ENCODE measurements at places on chromosomes 12 and 14. TPM values are rescaled to one million over a fixed set of nuclear protein-coding genes. Genes with fewer than 3 reads are reported as not detected.

SPIC gene
- total RNA-seq, result not detected

- no peak overlapping the region for H3K27ac ChIP-seq
- DNase-seq, result no peak
- no peaks in the 10 kb centered on the region for H3K36me3 ChIP-seq
- H3K4me3 ChIP-seq, result no peak overlapping the region
- peaks cover 3% of the 10 kb centered on the region for H3K4me1 ChIP-seq
Measured at GRCh38 chr12:71945121-71945520, 6.5 kb downstream of the TPH2 start.

DNA sequence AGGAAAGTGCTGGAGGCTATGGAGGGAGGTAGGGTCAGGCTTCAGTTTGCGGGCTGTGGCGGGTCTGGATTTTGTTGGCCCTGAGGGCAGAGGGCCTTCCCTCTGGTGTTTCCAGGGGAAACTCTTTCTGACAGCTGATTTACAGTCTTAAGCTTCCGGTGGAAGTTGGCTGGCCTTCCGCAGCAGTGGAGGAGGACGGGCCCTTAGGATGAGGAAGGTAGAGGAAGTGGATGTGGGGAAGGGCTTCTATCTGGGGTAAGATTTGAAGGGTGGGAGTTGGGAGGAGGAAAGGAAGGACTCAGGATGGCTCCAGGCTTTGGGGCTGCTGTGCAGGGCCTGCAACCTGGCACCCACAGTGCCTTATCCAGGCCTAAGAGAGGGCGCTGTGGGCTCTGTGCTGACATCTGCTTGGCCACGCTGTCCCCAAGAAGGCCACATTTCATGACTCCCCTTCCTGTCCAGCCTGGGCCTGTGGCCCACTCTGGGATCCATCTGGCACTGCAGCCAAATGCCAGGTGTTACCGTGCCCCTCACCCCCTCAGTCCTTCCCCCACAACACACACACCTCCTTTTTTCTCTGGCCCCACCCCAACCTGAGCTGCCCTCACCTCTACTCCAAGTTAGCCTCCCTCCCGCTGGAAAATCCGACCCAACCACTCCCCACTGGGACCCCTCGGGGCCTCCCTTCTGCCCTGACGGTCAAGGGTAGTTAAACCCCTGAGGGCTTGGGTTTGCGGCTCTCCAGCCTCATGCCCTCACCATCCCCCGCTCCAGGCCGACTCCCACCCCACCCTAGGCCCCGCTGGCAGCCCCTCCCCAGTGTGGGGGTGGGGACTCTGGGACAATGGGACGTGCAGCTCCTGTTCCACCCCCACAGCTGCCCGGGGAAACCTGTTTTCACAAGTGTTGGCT is 7.7 kb upstream of the PPP1R13B start:
- peaks cover 27% of the 10 kb centered on the region for H3K4me1 ChIP-seq
- H3K36me3 ChIP-seq, result no peaks in the 10 kb centered on the region
- H3K4me3 ChIP-seq, result no peak overlapping the region

DNA sequence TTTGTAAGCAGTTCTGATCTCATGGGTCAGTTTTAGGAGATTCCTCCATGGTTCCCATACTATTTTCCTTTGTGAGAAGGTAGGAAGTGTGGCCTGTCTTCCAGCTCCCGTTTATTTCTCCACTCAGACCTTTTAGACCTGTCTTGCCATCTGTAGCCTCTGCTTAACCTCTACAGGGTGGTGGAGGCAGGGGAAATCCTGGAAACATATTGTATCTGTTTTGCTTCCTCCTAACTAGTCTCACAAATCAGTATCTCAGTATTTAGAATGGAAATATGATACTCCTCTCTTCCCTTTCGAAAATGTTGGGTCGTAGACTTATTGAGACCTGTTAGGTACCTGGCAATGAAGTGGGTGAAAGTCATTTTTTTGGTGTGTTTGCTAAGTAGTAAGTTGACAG is 399.4 kb upstream of the RGS6 start:
- no peaks in the 10 kb centered on the region for H3K27me3 ChIP-seq
- H3K27ac ChIP-seq, result no peak overlapping the region
- H3K4me3 ChIP-seq, result no peak overlapping the region
- no peaks in the 10 kb centered on the region for H3K36me3 ChIP-seq

DNA sequence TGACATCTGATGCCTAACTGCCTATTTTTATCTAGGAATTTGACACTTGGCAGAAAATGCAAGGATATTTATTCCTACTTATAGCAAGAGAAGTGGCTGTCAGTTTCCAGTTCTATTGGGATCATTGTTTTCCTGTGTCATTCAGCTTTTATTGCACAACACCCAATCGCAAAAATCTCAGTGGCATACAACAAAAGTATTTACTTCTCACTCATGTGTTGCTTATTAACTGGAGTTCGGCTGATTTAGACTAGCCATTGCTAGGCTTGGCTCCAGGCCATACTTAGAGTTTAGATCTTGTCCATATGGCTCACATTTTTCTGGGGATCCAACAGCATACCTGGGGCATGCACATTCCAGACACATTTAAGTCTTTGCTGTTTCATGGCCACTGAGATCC is 218.6 kb upstream of the SYT1 start:
- no peaks in the 10 kb centered on the region for H3K4me1 ChIP-seq
- no peak overlapping the region for H3K4me3 ChIP-seq
- no peaks in the 10 kb centered on the region for H3K27me3 ChIP-seq
- no peaks in the 10 kb centered on the region for H3K36me3 ChIP-seq

DNA sequence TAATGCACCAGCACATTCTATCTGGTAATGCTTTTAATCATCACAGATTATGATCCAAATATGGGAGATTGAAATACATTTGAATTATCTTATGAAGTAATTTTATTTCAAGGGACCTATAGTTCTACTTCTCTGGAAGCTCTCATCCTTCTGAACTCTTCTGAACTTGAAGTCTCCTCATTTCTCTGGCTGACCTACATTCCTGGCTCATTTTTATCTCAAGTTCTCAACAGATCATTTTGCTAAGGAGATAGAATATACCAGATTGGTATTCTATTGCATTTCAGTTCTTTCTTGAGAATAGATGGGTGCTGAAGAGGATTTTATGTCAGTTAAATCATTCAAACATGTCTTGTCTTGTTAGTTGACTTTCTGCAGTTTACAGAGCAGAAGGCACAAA is 7.9 kb downstream of the HMGA2 start:
- no peaks in the 10 kb centered on the region for H3K27me3 ChIP-seq
- H3K36me3 ChIP-seq, result no peaks in the 10 kb centered on the region
- H3K4me3 ChIP-seq, result no peak overlapping the region
- H3K4me1 ChIP-seq, result no peaks in the 10 kb centered on the region
- no peak overlapping the region for H3K27ac ChIP-seq

- no peak overlapping the region for H3K4me3 ChIP-seq
- no peak overlapping the region for H3K27ac ChIP-seq
- H3K4me1 ChIP-seq, result no peaks in the 10 kb centered on the region
- no peak for DNase-seq
- no peaks in the 10 kb centered on the region for H3K36me3 ChIP-seq
Measured at GRCh38 chr14:51039252-51039651, 55.7 kb downstream of the TRIM9 start.

- H3K4me3 ChIP-seq, result no peak overlapping the region
- H3K27me3 ChIP-seq, result no peaks in the 10 kb centered on the region
- H3K4me1 ChIP-seq, result peaks cover 41% of the 10 kb centered on the region
- peak; percentile 21 for DNase-seq
- no peaks in the 10 kb centered on the region for H3K36me3 ChIP-seq
Measured at GRCh38 chr14:68364792-68365192, 428.1 kb downstream of the ZFP36L1 start.

DNA sequence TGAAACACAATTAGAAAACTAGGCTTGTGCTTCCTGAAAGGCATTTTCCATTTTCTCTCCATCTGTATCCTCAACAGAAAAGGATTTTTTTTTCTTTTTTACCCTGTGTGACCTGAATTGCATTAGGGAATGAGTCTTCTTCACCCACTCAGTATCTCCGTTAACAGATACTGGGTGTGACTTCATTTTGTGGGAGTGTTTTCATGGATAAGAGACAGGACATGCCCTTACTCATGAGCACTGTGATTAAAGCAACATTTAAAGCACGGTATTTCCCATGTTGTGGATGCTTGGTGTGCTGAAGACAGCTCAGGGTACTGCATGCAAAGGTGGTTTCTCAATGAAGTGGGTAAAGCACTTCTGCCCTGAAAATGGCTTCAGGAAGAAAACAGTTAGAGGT is 1397.3 kb upstream of the TMEM132C start:
- DNase-seq, result no peak
- no peaks in the 10 kb centered on the region for H3K4me1 ChIP-seq
- H3K4me3 ChIP-seq, result no peak overlapping the region
- H3K27me3 ChIP-seq, result no peaks in the 10 kb centered on the region
- no peaks in the 10 kb centered on the region for H3K36me3 ChIP-seq

DNA sequence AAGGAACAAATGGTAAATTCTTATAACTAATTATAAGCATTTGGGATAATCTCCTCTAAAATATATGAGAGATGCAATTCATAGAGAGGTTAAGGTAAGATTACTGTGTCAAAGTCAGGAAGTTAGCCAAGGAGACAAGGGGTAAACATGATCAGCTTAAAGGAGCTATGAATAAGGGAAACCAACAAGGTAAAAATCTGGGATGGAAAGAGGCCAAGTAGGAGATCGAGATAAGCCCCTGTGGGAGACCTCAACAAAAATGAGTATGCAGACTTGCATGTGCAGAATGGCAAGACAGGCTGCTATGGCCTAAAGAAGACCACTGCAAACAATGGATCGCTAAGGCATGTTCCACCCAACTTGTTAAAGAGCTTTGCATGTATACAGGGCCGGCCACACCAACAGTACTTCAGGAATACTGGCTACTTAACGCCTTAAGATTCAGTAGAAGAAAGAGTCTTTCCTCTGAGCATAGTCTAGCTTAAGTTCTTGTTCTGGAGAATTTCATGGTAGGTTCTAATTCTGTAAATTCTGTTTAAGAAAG is 738.6 kb downstream of the GALC start:
- no peaks in the 10 kb centered on the region for H3K27me3 ChIP-seq
- DNase-seq, result no peak
- H3K4me1 ChIP-seq, result no peaks in the 10 kb centered on the region
